Caudate nucleus (tissue), 63 donors: ENCODE measurements at places on chromosomes 4 and X.

- no peak for DNase-seq
Observed at GRCh38 chrX:101483705-101484104, 1.6 kb upstream of the ARMCX4 start.

DNA sequence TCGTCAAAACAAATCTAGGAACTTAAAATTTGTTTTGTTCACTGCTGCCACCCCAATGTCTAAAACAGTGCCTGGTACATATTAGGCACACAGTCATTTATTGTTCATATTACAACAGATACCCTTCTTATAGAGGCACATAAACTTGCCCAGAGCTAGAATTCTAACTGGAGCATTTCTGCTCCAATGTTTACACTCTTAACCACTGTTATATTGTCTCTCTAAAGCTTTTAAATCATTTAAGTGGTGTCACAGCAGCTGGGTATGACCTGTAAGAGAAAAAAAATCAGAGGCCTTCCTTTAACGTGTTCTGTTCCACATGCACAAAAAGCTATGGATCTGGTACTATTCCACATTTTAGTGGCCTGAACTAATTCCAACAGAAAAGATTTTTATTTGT, 3.0 kb downstream of the UBE2D3 start:
- DNase-seq: no peak

GRCh38 chrX:48465336-48465933, 4.6 kb downstream of the SLC38A5 start:
- DNase-seq: no peak

DNA sequence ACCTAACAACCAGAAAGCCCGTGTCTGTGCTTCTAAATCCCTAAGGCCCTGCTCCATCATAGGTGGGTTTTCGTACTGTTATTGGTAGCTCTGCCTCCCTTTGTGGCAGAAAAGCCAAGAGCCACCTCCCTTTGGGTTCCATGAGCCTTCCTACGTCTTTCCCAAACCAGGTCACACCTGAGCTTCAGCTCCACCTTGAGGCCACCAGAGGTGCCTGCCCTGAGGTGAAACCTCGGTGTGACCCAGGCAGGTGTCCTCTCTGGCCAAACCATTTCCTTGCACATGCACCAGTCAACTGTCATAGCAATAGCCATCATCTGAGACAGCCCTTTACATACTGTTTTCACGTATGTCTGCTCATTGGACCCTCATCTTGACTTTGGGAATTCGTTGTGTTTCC, 188.0 kb upstream of the RBPJ start:
- no peak for DNase-seq

GRCh38 chr4:38452009-38452408, 212.0 kb upstream of the KLF3 start:
- no peak for DNase-seq

DNA sequence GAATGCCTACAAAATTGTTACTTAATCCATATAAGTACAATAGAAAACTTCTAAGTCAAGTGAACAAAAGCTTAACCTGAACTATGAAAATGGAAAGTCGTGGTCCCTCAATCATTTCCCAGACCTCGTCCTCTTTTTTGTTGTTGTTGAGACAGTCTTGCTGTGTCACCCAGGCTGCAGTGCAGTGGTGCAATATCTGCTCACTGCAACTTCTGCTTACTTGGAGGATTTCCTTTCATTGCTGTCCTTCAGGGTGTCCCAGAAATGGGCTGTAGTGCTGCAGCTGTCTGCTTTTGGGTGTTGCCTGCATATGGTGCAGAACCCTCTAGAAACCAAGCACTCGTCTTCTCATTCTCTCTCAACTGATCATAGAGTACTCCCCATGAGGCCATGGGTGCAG, 75.0 kb upstream of the IL2 start:
- no peak for DNase-seq

DNA sequence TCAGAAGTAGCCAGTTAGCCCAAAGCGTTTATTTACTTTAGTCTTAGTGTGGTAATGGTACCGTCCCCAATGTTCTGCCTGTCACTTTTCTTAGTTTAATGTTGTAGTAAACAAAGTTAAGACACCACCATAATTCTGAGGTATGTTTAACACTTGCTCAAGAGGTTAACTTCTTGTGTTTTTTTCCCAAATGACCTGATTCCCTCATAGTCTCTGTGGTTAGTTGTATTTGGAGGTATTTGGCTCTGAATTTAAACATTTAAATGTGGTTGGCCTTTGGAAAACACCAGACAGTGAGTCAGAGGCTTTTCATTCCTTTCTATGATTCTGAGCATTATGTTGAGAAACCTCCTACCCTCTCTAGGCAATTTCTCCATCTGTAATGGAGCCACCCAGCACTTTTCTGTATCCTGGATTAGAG, 47.9 kb downstream of the CXCL1 start:
- DNase-seq: no peak

DNA sequence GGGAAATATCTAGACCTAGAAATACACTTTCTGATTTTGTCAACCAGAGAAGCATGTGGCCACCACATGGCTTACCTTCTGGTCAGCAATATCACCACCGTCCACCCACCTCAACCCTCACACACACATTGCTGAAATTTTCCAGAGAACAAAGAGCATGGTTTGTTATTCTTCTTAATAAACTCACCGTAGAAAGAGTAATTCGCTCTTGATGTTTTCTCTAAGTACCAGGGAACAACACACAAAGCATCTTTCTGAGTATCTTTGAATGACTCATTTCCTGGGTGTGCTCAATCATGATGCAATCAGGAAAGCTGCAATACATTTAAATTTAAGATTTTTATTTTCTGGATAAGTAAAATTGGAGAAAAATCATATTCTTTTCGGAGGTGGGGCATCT, 24.7 kb upstream of the LRAT start:
- no peak for DNase-seq

DNA sequence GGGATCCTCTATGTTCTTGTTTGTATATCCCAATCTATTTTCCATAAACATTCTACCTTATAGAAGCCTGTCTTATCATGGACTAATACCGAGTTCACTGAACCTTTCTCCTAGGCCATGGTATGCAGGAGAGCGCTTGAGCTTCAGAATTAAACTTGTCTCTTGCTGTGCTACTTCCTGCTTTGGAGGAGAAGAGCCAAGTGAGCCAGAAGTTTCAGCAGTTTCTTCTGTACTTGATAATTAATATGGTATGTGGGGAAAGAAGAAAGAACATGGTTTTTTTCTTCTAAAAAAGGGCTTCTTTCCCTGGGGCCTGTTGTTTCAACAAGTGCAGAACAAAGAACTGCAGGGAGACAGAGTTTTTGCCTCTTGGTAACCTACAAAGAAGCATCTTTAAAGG, 172.8 kb downstream of the ATG4A start:
- DNase-seq: no peak

DNA sequence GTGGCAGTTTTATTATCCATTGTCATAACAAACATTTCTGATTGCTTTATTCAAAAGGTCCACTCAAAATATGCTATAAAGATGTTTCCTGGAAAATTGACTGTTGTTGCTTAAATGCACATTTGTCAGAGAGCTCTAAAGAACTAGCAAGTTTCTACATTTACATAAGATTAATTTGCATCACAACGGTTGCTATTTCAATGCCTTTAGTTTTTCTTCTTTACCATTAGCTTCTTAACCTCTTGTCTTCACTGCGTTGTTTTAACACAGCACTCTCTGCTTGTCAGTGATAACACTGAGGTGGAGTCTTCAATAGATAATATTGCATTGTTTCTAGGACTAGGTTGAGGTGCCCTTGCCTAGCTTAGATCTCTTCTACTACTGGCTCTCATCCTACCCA, 76.7 kb upstream of the GALNT7 start:
- no peak for DNase-seq
